Stimulated activated CD8-positive, alpha-beta memory T cell treated with anti-CD3 and anti-CD28 coated beads, Interleukin-7, amount 100 ng/mL, for 1 hour (primary cell): ENCODE measurements at places on chromosomes 4 and X.

DNA sequence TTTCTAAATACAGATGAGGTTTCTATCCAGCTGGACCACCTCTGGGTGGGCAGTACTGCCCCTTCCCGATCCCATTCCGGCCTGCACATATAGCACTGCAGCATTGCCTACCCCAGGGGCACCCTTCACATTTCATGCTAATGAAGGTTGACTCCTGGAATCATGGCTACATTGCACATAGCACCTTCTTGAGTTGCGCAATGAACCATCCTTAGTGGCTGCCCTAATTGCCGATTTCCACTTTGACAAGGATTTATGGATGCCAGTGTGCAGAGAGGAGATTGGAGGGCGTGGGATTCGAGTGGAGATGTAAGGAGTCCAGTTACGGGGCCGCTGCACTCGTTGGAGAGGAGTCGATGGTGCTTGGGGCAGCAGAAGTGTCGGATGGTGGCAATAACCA is 229.0 kb downstream of the FRMPD4 start:
- DNase-seq, result no peak

GRCh38 chrX:113947548-113947947 is 636.3 kb upstream of the HTR2C start:
- DNase-seq, result no peak

GRCh38 chr4:26763648-26764047 is 97.0 kb upstream of the STIM2 start:
- DNase-seq, result no peak

GRCh38 chrX:69724307-69724706 is 108.4 kb downstream of the EDA start:
- DNase-seq, result no peak

GRCh38 chr4:98512918-98513317 is 145.5 kb downstream of the TSPAN5 start:
- no peak for DNase-seq

GRCh38 chr4:52606040-52606439 is 53.1 kb downstream of the USP46 start:
- no peak for DNase-seq

GRCh38 chr4:180009316-180009715 is 2233.9 kb upstream of the TENM3 start:
- DNase-seq, result no peak

GRCh38 chr4:128775916-128776315 is 33.6 kb upstream of the JADE1 start:
- DNase-seq, result no peak

- no peak for DNase-seq
These were observed 97.9 kb upstream of the ADAMTS3 start for GRCh38 chr4:72666910-72667309.

DNA sequence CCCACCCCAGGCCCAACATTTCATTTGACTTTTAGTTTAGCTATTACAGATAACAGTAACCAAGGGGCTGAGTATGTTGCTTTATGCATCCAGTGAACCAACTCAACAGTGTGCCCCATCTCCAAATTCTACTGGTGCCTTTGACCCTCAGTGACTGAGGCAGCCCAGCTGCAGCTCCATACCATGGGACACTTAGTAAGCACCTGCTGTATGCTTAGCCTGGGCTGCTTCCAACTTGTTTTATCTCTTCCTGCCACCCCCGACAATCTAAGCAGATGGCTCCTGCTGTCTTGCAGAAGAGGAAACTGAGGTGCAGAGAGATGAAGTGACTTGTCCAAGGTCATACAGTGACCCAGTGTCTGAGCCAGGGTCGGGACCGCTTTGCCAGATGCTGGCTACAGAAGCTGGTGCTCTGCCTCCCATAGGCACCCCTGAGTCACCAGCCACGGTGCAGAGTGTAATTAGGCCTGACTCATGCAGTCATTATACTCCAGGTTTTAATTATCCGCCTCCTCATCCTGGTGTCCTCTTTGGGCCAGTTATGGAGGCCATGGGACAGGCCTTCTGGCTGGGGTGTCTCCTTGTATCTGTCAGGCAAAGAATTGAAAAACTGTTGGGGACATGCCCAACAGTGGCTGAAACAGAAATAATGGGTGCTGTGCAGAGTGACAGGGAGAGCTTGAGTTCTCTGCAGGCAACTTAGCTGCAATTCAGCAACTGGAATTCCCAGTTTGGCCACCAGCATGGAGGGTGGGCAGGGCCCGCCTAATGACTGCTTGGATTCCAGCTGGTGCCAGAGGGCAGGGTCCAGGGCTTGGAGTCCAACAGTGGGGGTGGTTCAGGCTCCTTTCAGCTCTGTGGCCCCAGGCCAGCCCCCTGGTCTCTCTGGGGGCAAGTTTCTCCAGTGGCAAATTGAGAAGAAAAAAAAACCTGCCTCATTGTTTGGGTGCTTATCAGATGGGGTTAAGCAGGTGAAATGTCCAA is 8.2 kb upstream of the GPR78 start:
- DNase-seq, result no peak

DNA sequence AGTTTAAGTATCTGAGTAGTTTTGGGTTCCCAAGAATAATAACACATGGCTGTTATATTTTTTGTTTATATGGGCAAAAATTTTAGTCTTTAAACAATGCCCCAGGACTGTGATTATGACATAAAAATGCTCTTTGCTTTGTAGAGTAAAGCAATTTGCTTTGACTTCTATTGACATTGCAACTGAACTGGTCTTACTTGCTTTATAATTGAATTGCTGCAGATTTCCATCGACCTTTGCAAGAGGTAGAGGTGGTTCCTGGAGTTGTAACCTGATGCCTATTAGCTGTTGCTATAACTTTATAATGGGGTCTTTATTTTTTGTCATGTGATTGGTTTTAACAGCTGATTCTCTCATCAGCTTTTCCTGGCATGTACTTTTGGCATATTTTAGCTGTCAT is 302.9 kb downstream of the ARHGAP10 start:
- DNase-seq, result no peak

GRCh38 chr4:182835006-182835740 is 82.0 kb downstream of the DCTD start:
- DNase-seq, result no peak

GRCh38 chrX:105910563-105911105 is 88.3 kb downstream of the NRK start:
- DNase-seq, result no peak

- no peak for DNase-seq
These were observed 239.0 kb downstream of the THOC2 start for GRCh38 chrX:123493857-123494256.

- DNase-seq, result no peak
These were observed 249.7 kb upstream of the TTC29 start for GRCh38 chr4:147195386-147195785.

DNA sequence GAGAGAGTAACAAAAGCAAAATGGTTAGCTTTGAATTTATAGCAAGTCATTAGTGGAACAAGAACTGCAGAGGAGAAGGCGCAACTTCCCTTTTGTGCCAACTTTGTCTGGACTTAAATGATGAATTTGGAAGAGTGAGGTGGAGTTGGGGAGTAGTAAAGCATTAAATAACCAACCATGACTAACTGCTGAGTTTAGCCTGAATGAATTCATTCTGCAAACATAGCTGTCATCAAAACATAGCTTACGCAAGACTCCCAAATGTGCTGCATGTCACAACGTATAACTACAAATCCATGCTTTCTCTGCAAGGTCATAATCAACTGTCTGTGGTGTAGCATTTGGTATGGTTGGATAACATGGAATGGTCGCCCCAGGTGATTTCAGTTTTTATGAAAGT is 75.9 kb upstream of the RPL34 start:
- no peak for DNase-seq

GRCh38 chrX:77788050-77788449 is 2.0 kb upstream of the ATRX start:
- DNase-seq, result no peak

GRCh38 chr4:186839122-186840037 is 115.7 kb upstream of the FAT1 start:
- DNase-seq, result no peak

DNA sequence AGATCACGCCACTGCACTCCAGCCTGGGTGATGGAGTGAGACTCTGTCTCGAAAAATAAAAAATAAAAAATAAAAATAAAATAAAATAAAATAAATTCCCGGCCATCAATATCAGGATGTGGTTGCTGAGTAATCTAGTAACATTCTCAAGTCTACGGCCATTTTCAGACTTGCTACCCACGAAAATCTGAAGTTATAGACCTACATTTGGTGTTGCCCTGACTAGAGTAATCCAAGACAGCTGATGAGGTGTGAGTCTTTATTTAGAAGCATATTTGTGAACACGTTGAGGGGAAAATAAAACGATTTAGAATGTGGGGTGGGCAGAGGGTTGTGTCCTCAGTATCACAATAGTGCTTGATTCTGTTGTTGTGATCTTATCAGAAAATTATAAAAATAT is 130.2 kb upstream of the MID1 start:
- DNase-seq, result no peak

- DNase-seq, result no peak
These were observed 623.4 kb downstream of the SPRY1 start for GRCh38 chr4:124019749-124020549.

DNA sequence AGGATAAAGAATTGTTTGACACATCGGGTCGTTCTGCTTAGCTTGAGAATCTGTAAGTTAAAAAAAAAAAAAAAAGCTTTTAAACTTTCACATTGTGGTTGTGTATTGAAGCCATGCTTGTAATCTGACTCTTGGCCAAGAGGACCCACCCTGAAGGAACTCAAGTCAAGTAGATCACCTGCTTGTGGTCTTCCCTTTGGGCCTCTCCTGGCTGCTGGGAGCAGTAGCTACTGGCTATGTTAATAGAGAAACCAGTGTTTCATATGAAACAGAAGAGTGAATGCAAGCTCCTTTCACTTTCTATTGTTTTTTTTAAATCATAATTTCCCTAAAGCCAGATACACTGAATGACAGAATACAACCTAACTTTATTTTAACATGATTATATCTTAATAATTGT is 402.4 kb upstream of the NDST4 start:
- DNase-seq, result no peak

GRCh38 chr4:87805971-87806370 is 6.6 kb downstream of the IBSP start:
- DNase-seq, result no peak

DNA sequence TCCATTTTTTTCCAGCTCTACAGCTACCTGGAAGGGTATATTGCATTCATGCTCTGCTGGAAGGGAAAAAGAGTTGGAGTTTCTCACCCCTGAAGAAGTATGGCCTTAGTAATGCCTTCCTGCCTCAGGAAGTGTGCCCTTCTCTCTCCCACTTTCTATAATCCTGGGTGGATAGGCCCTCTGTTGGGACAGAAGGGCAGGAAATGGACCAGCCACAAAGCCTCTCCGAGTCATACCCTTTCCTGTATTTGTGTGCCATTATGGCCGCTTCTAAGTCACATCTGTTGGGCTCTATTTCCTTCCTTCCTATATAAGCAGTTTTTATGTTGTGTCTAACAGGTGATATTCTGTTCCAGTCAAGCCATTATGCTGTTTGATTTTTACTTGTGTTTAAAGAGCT is 74.8 kb upstream of the SMARCA5 start:
- no peak for DNase-seq

GRCh38 chr4:89746377-89746776 is 90.6 kb downstream of the SNCA start:
- no peak for DNase-seq

DNA sequence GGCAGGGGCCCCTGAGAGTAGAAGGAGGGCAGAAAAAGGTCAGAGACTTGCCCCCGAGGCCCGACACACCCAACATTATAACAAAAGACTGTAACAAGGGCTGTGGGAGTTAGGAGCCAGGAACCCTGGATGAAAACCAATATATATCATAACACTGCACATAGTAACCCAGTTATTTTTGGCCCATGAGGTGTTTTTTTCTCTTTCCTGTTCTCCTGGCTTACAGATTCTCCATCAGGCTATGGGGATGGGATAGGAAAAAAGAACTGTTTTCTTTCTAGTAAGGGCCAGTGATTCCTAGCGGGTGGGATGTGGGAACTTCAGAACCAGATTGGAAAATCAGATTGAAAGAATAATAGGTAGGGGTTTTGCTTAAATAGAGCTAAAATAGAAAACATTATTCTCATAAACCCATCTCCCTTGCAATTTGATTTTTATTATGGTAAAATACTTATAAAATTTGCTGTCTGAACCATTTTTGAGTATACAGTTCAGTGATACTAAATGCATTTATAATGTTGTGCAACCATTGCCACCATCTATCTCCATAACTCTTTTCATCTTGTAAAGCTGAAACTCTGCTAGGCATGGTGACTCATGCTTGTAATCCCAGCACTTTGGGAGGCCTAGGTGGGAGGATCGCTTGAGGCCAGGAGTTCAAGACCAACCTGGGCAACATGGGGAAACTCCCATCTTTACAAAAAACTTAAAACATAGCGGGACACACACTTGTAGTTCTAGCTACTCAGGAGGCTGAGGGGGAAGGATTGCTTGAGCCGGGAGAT is 33.5 kb downstream of the SNX25 start:
- DNase-seq, result no peak

GRCh38 chr4:111954550-111954949 is 190.7 kb upstream of the FAM241A start:
- DNase-seq, result no peak

- no peak for DNase-seq
These were observed 85.1 kb downstream of the CFAP299 start for GRCh38 chr4:80420638-80421037.

DNA sequence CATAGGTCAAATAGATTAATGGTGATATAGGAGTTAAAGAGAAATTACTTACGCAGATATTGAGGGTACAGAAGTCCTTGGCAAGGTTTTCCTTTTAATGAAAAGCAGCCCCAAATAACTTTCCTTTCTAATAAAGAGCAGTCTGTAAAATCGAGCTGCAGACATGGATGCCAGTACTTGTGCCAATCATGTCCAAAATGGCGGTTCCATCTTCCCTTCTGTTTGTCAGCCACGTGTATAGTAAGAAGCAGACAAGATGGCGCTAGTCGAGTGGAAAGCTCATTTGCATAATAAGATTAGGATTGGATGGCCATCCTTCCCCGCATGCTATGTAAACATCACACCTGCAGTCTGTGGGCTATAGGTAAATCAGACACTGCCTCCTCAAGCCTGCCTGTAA is 68.5 kb downstream of the FGFBP1 start:
- DNase-seq, result no peak

DNA sequence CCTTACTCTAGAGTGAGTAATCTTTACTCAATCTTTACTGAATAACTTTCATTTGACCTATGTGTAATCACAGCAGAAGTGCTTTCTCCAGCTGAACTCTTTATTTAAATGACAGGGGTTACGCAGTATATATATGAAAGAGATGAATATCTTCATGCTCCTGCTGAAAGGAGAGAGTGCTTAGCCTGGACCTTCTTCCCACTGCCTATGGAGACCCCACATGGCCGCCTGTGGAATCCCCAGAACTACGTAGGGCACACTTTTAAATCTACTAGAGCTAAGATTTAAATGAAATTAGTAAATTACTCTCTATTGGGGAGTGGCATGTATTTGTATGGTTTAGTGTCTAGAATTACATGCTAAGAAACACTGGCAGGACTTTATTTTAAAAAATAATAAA is 391.2 kb downstream of the ANKRD50 start:
- DNase-seq, result no peak

DNA sequence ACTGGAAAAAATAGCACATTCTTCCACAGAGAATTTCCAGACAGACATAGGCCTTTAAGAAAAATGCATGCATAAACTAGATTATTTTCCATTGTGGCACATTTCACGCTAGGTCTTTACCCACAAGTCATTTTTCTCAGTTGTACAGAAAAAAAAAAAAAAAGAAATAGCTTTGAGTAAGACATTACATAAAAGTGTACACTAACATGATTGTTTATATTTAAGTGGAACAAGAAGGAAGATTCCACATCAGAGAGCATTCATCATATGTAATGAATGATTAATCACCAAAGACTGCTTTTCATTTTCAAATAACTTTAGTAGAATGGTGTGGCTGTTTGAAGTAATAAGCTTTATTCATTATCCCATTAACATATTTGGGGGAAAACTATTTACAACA is 1270.2 kb upstream of the AGA start:
- no peak for DNase-seq

GRCh38 chr4:41119867-41120295 is 94.5 kb downstream of the APBB2 start:
- no peak for DNase-seq
